ENCODE measurements at places on chromosomes 1 and 21. TPM values are rescaled to one million over a fixed set of nuclear protein-coding genes. Genes with fewer than 3 reads are reported as not detected.

DNA sequence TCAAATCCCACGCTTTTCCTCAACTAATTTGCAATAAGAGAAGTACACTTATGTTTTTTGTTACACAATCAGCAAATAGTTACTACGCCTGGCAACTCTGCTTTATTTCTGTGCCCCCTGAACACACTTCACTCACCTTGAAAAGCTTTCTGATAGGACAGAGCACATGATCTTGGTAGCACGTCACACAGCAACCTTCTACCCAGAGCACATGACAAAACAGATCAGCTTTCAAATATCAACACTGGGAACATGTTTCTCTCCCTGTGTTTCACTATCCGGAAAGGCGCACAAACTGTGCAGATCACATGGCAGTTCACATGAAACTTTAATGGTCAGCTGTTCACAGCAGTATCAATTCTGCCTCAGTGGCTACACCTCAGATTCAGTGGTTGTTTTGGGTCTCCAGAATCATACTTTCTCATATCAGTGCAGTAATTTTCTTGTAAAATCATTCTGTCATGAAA lies 2.2 kb downstream of the SLC19A2 start:
- DNase-seq: no peak

- no peak for DNase-seq
These were observed 7.0 kb downstream of the TMPRSS3 start for GRCh38 chr21:42388740-42389448.

DNA sequence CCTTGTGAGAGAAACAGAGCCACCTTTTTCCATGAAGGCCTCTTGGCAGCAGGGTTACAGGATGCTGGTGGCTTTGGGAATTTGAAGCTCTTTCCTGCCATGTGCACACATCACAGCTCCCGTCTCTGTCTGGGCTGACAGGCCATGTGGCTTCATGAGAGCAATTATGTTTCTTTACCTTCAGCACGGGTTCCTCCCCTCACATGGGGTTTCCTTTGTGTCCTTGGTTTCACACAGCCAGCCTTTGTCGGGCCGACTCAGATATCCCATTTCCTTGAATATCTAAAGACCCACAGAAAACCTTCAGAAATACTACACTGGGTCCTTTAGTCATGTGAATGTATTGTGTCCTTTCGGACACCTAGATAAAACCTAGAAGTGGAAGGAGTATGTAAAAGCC lies 7.1 kb downstream of the CLIC6 start:
- DNase-seq: no peak

- no peak for DNase-seq
These were observed 156.3 kb upstream of the C1orf87 start for GRCh38 chr1:60229821-60230220.

Gene OR2L2
- 0.41 TPM for total RNA-seq

Gene KLHDC7A
- total RNA-seq: under 0.01 TPM

Gene KLHL17
- total RNA-seq: 6.1 TPM

Measured in frontal cortex (tissue), 4 donors.